ENCODE measurements at places on chromosomes 7 and 10.

DNA sequence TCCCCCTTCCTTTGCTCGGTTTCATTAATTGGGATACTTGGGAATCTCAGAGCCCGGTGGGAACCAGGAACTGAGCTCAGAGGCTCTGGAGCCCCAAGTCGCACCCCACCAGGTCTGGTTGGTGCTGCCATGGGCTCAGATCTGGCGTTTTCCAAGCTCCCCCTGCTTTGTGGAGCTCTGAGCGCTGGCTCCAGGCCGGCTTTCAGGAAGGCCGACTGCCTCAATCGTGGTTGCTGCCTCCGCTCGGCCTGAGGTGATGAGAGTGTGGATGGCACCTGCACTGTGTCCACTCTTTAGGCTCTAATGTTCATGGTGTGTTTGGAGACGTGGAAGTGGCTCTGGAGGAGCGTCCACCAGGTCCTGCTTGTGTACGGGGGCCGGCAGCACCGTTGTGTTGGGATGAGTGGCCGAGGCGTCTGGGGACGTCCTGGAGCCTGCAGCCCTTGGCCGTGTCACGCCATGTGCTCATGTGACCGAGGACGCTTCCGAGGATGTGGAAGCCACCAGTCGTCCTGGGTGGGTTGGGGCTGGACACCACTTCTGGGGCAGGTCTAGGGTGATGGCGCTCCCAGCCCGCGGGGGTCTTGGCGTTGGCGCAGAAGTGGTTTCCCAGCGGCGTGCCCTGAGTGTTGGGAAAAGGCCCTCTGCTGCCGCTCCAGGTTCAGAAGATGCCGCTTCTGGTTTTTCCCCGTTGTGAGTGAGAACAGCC lies 8.2 kb downstream of the INPP5A start:
- DNase-seq, result no peak

GRCh38 chr7:98728555-98728954 lies 111.5 kb downstream of the NPTX2 start:
- no peak for DNase-seq

DNA sequence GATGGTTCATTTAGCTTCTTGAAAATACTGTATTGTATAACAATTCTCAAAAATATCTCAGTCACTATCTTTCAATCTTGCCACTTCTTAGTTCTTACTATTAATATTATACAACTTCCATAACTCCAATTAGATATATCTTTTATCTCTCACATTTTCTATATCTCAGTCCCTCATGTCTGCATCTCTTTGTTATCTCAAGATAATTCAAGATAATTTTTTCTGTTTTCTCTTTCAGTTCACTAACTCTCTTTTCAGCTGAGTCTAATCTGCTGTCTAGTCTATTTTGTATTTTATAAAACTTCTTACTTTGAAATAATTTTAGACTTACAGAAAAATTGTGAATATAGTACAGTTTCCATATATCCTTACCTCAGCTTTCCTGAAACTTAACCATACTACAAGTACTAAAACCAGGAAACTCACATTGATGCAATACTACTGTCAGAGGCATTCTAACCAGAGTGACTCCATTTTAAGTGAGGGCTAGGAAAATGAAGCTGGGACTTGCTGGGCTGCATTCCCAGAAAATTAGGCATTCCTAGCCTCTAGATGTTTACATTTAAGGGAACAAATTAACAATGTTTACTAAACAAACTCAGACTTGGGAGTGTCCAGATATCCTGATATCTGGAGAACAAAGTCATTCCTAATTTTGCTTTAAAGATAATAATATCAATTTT lies 38.4 kb downstream of the DNAJC1 start:
- DNase-seq, result no peak

DNA sequence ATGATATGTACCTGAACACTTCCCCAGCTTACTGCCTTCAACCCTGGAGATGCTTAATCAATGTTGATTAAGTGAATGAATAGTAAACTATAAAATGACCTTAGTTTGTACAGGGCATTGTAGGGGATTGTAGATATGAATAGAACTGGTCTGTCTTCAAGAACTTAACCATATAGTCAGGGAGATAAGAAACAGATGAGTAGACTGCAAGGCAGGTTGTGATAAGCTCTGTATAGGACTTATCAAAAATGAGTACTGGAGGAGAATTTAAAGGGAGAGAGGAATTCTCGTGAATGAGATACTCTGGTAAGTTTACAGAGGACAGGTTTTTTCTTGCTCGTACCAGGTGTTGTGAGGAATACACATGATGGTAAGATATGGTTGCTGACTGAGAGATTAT lies 27.6 kb downstream of the SGPL1 start:
- no peak for DNase-seq

DNA sequence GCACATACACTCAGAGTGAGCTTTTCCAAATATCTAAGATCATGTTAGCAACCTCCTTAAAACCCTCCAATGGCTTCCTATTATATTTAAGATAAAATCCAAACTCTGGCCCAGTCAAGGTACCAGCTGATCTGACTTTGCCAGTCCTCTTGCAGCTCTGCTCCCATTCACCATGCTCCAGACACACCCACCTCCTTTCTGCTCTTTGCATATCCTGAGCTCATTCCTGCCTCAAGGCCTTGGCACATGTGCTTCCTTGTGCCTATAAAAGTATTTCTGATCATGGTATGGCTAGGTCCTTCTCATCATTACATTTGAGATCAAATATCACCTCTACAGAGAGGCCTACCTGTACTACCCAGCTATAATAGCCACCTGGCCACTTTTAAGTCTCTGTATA lies 27.5 kb downstream of the XPNPEP1 start:
- DNase-seq, result no peak

Measured in activated CD8-positive, alpha-beta memory T cell treated with anti-CD3 and anti-CD28 coated beads for 24 hours (primary cell).